ENCODE measurements at places on chromosomes 12 and 14.

DNA sequence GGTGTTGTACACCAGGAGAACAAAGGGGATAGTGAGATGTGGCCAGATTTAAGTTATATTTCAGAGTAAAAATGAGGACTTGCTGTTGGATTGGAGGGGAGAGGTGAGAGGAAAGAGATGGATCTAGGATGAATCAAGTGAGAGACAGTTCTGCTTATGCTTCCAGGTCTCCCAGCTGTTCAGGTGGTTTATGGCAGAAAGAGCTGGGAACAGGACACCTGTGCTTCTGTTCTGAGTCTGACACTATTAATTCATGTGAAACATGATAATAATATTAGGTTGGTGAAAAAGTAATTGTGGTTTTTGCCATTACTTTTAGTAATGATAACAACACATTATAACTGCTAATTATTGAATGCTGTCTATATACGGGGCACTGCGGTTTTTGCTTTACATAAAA, 55.7 kb downstream of the SLC15A5 start:
- DNase-seq, result no peak

GRCh38 chr12:48933664-48934311, 8.5 kb upstream of the FKBP11 start:
- no peak for DNase-seq

GRCh38 chr12:121800694-121801594, 2.9 kb upstream of the SETD1B start:
- no peak for DNase-seq

DNA sequence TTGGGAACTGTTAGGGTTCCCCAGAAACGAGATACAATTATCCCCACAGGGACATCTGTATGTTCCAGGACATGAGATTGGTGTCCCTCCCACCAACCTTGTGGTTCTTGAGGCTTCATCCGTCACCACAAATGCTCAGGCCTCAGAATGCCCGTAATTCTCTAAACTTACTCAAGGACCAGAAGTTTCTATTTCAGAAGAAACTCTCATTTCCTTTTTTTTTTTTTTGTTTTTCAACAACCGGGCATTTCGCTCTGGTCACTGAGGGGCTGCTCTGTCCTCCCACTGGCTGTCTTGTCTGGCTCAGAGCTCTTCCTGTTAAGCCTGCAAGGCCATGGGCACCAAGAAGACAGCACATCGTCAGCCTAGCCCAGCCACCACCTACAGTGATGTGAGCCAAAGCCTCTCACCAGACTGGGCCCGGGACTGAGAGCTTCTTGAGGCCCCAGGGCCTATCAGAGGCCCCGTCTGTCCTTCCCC, 36.2 kb downstream of the VDR start:
- no peak for DNase-seq

GRCh38 chr12:119749666-119750065, 81.7 kb downstream of the PRKAB1 start:
- DNase-seq, result no peak

GRCh38 chr14:75224561-75224960, 48.1 kb upstream of the TMED10 start:
- no peak for DNase-seq
